NT2/D1 (cell line): ENCODE measurements at places on chromosomes 5 and 9.

- no peak for DNase-seq
Measured at GRCh38 chr5:105952875-105953274, 1717.9 kb downstream of the EFNA5 start.

- no peak for DNase-seq
Measured at GRCh38 chr9:119677811-119678505, 308.7 kb upstream of the BRINP1 start.

GRCh38 chr5:109223531-109223930 is 186.2 kb downstream of the PJA2 start:
- DNase-seq = no peak

- no peak for DNase-seq
Measured at GRCh38 chr9:90070931-90071660, 466.3 kb downstream of the GADD45G start.

GRCh38 chr5:179696603-179697002 is 2.2 kb upstream of the CANX start:
- no peak for DNase-seq

- peak; percentile 51 for DNase-seq
Measured at GRCh38 chr9:72271613-72272478, 93.2 kb downstream of the ZFAND5 start.

- no peak for DNase-seq
Measured at GRCh38 chr5:42745856-42746255, 10.8 kb upstream of the CCDC152 start.

- no peak for DNase-seq
Measured at GRCh38 chr9:137552022-137552768, 516 bp downstream of the MRPL41 start.

GRCh38 chr5:179143446-179143845 is 83.3 kb downstream of the ZNF354C start:
- peak; percentile 65 for DNase-seq

GRCh38 chr9:93456022-93456421 is 2.6 kb upstream of the FAM120AOS start:
- no peak for DNase-seq
